Caki2 (cell line): ENCODE measurements at places on chromosomes 11 and 22. TPM values are rescaled to one million over a fixed set of nuclear protein-coding genes. Genes with fewer than 3 reads are reported as not detected.

The RFPL3 gene
- total RNA-seq, result not detected in 2 replicates

- no peak for DNase-seq
These were observed 16.1 kb downstream of the EWSR1 start for GRCh38 chr22:29284196-29284595.

The P4HA3 gene
- total RNA-seq, result 0.06 and 0.57 TPM in 2 replicates

- DNase-seq, result no peak
These were observed 99.9 kb downstream of the MED15 start for GRCh38 chr22:20607157-20607907.

The CDK2AP2 gene
- total RNA-seq, result 43.6 and 56.9 TPM in 2 replicates

The NNMT gene
- total RNA-seq, result 66.9 and 89.8 TPM in 2 replicates

- DNase-seq, result peak; percentile 90
These were observed 12.4 kb upstream of the DSCAML1 start for GRCh38 chr11:117809236-117810055.
